ENCODE measurements at places on chromosomes 11 and 22. TPM values are rescaled to one million over a fixed set of nuclear protein-coding genes. Genes with fewer than 3 reads are reported as not detected.

APOA1 gene
- 1.0 TPM for polyA plus RNA-seq

C1QTNF5 gene
- 22.2 TPM for polyA plus RNA-seq

PYGM gene
- polyA plus RNA-seq: 1.2 TPM

ZNF214 gene
- polyA plus RNA-seq: 1.1 TPM

NXPE1 gene
- not detected for polyA plus RNA-seq

RHOD gene
- polyA plus RNA-seq: 45.8 TPM

VSIG2 gene
- 4.5 TPM for polyA plus RNA-seq

KIAA1671 gene
- polyA plus RNA-seq: 12.8 TPM

PLEKHB1 gene
- polyA plus RNA-seq: 22.2 TPM

CARD16 gene
- 8.2 TPM for polyA plus RNA-seq

SLC22A8 gene
- not detected for polyA plus RNA-seq

KREMEN1 gene
- 4.0 TPM for polyA plus RNA-seq

OR5A1 gene
- polyA plus RNA-seq: not detected

MS4A3 gene
- not detected for polyA plus RNA-seq

PHF21B gene
- 0.57 TPM for polyA plus RNA-seq

GGTLC3 gene
- polyA plus RNA-seq: not detected

OR10D3 gene
- not detected for polyA plus RNA-seq

KDELR3 gene
- 2.9 TPM for polyA plus RNA-seq

FANCF gene
- 9.7 TPM for polyA plus RNA-seq

PTGDR2 gene
- polyA plus RNA-seq: 5.7 TPM

NXPE2 gene
- not detected for polyA plus RNA-seq

MEI1 gene
- polyA plus RNA-seq: 0.15 TPM

TYMP gene
- polyA plus RNA-seq: 36.0 TPM

OR10G4 gene
- 0.19 TPM for polyA plus RNA-seq

GLYATL2 gene
- not detected for polyA plus RNA-seq

ISX gene
- 0.14 TPM for polyA plus RNA-seq

KCNA4 gene
- polyA plus RNA-seq: 0.15 TPM

OR51B5 gene
- polyA plus RNA-seq: not detected

F2 gene
- 0.08 TPM for polyA plus RNA-seq

C11orf52 gene
- 23.3 TPM for polyA plus RNA-seq

RIBC2 gene
- not detected for polyA plus RNA-seq

TTC28 gene
- 6.8 TPM for polyA plus RNA-seq

PRAME gene
- not detected for polyA plus RNA-seq

OR5W2 gene
- not detected for polyA plus RNA-seq

OR5M10 gene
- not detected for polyA plus RNA-seq

MS4A6A gene
- polyA plus RNA-seq: 7.2 TPM

PIK3IP1 gene
- 3.6 TPM for polyA plus RNA-seq

KCNJ5 gene
- 1.1 TPM for polyA plus RNA-seq

IRAG1 gene
- 1.7 TPM for polyA plus RNA-seq

HBG2 gene
- polyA plus RNA-seq: not detected

GLB1L2 gene
- 6.9 TPM for polyA plus RNA-seq

MMP7 gene
- polyA plus RNA-seq: 34.4 TPM

TBCEL gene
- 6.0 TPM for polyA plus RNA-seq

OR52N4 gene
- not detected for polyA plus RNA-seq
